Stimulated activated CD4-positive, alpha-beta T cell treated with anti-CD3 and anti-CD28 coated beads, Interleukin-1b, Interleukin-23, amount 100 ng/mL, for 1 hour (primary cell): ENCODE measurements at places on chromosomes 7 and 10.

GRCh38 chr7:145978769-145979168, 137.8 kb upstream of the CNTNAP2 start:
- DNase-seq = no peak

GRCh38 chr7:121446526-121446925, 50.4 kb upstream of the FAM3C start:
- DNase-seq = no peak

- DNase-seq = no peak
These were observed 584.9 kb downstream of the GRM8 start for GRCh38 chr7:126667742-126668366.

DNA sequence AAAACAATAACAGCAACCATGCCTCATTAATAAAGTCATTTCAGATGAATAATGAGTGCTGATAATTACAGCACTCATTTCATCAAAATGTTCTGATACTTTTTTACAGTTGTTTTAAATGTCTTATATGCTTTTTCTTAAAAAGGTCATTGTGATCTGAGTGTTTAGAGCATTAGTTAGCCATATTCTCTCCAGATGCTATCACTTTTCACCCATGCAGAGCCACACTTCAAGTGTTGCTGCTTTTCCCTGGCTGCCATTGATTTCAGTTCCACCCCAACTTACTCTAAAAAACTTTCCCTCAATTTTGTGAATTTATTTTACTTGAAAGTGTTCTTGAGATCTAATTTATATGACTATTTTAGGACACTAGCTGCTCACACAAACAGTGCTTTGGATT, 41.8 kb downstream of the NUP205 start:
- DNase-seq = no peak

GRCh38 chr7:45028920-45029344, 28.9 kb downstream of the CCM2 start:
- DNase-seq = no peak

GRCh38 chr10:78777466-78777865, 291.3 kb upstream of the ZMIZ1 start:
- no peak for DNase-seq

DNA sequence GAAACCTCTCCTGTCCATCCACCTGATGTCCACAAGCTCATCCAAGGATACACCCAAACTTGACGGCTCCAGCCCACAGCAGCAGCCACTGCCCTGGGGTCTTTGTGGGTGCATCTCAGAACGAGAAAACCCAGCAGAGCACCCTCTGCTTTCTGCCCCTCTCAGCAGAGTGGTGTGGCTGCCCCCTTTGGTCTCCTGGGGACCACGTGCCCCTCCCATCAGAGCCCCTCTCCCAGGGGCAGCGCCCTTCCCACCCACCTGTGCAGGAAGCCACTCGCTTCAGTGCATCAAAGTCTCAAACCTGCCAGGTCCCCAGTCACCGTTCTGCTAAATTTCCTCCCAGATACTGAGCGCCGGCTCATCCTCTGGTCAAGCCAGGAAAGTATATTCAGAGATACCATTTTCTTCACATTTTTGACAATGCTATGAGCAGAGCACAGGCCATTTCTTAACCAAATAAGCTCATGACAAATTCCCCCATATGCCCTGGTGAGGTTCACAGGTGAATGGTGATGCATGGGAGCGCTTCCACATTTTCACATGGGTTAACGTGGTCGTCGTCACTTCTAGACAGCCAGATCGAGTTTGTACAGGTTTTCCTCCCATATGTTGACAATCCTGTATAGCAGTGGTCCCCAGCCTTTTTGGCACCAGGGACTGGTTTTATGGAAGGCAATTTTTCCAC, 32.4 kb downstream of the CAMK2B start:
- no peak for DNase-seq

GRCh38 chr10:132634241-132634946, 96.8 kb downstream of the INPP5A start:
- no peak for DNase-seq

DNA sequence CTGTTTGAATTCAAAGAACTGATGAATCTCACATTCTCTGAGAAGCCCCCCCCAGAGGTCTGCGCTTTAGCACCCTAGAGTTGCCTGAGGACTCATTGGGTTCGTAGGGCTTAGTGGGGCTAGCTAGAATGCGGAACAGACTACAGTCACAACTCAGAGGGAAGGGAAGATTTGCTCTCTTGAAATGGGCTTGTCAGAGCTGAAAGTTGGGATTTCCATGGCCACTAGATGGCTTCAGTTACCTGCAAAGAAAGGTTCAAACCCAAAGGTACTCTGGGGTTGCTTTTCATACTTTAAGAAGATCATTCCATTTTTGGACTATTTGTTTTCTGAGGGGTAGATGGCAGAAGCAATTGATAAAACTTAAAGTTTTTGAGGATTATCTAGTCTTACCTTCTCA, 205.0 kb downstream of the BBS9 start:
- DNase-seq = no peak

GRCh38 chr10:112336556-112337201, 37.2 kb upstream of the ACSL5 start:
- no peak for DNase-seq

DNA sequence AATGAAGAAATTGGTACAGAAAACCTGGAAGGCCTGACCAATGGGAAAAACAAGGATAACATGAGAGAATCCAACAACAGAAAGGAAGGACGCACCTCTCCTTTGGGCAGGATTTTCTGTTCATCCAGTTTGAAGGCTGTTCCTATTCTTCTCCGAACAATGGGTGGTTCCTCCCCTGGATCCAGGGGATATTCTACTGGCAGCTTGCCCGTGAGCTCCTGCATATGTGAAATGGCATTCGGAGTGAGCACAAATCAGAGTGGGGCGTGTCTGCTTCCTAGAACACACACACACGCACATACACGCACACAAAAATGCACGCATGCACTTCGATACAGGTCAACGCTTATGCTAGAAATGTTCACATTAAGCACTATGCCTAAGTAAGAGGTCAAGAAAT, 83.5 kb downstream of the PRPF18 start:
- no peak for DNase-seq

GRCh38 chr7:75876126-75876881, 2.5 kb upstream of the RHBDD2 start:
- no peak for DNase-seq

- no peak for DNase-seq
These were observed 210.1 kb downstream of the TNS3 start for GRCh38 chr7:47371733-47372368.

DNA sequence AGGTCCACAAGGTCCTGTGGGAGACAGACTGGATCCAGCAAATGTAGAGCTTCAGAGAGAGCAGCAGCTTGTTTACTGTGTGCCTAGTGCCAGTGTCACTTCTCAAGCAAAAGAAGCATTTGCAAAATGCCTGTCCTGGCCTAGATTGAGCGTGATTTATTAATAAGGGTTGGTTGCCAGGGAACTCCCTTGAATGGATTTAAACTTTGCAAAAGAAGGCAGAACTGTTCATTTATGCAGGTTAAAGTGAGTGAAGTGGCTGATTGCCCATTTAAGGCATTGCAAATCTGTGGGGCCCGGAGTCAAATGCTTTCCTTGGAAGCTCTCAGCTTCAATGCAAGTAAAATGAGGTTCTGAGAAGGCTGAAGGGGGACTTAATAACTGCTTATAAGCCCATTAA, 71.3 kb downstream of the CDHR3 start:
- no peak for DNase-seq

- no peak for DNase-seq
These were observed 10.3 kb downstream of the PODXL start for GRCh38 chr7:131546126-131546525.

DNA sequence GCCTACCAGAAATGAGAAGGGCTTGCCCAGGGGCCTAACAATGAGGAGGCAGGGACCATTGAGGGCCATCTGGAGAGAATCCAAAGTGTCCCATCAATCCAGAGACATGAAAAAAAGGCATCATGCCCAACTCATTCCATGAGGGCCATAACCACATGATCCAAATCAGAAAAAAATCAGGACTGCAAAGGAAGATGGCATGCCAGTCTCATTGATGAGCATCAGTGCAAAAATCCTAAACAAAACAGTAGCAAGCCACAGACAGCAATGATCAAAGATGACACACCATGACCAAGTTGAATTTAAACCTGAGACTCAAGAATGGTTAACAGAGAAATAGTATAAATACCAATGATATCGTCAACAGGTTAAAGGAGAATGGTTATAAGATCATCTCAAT, 7.0 kb upstream of the CYP3A4 start:
- DNase-seq = no peak

DNA sequence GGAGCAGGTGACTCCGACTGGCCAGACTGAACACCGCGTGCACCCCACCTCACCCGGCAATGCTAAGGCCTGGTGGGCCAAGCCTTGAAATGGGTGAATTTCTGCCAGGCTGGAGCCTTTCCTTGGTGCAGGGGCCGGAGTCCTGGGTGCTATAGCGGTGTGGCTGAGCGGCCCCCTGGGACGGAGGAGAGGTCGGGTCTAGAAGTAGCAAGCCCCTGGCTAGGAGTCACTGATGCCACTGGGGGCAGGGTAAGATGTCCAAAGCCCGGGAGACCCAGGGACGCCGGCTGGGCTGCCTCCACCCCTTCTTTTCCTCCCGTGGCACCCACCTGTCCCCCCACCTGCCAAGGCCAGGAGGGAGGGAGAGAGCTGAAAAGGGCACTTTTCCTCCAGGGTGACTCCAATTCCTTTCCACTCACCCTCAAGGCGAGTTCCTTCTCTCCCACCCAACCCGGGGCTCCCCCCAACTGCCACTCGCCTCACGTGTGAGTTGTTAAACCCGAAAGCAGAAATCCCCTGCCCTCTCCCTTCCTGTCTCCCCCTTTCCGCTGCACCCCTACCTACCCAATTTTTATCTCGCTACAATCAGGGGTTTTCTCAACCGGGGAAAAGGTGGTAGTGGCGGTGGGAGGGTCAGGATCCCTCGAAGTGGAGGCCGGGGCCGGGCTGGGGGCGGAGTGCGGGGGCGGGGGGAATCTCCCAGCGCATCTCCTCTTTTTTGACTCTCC, 6.0 kb upstream of the GATA3 start:
- no peak for DNase-seq
